ENCODE measurements at places on chromosomes 3 and 15.

DNA sequence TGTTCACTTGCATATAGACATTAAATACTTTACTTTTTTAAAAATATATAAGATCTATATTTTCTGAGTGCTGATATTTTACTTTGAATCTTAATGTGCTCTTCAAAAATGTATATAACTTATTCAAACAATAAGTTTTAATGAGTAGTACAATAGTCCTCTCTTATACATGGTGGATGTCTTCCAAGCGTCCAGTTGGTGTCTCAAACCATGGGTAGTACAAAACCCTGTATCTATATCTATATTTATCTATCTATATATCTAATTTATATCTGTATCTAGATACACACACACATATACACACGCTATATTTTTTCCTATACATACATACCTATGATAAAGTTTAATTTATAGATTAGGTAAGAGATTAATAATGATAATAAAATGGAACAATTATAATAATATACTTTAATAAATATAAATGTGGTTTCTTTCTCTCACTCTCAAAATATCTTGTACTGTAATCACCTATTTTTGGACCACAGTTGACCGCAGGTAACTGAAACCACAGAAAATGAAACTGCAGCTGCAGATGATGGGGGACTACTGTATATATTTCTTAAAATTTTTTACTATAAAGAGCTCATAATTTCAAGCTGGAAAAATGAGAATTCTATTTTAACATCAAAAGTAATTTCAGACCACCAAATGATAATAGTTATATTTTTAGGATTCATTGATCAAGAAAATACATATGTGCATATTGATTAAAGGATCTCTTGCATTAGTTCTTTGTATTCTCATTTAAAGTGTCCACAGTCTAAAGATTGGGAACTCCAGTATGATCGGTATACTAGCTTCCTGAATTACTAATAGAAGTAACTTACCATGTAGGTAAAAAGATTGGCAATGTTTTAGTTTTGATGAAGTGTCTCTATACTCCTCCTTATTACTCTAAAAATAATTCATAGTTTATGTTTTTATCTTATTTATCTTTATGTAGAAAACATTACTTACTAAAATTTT, 215.1 kb upstream of the MLF1 start:
- no peak for DNase-seq

GRCh38 chr3:177322881-177323280, 125.6 kb upstream of the TBL1XR1 start:
- DNase-seq = no peak

- DNase-seq = no peak
These were observed at the start of gene RBP2 for GRCh38 chr3:139476348-139476747. Gene RBP2 (minus strand): TSS chr3:139476516. CDS start chr3:139476459, 57 bp downstream.

DNA sequence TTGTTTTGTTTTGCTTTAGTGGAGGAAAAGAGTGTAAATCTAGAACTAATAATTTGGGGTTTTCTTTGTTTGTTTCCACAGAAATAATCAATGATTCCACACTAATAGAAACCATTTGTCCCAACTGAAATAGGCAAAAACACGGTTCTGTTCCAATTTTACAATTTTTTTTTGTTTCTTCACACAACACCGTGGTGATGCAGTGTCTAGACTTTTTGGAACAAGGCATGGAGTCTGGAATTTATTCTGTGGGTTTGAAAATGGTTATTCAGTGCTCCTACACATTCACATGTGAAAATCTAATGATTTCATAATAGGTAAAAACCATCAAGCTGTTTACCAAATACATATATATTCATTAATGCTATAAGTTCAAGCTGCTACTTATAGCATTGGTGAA, 629.0 kb upstream of the TGFBR2 start:
- no peak for DNase-seq

DNA sequence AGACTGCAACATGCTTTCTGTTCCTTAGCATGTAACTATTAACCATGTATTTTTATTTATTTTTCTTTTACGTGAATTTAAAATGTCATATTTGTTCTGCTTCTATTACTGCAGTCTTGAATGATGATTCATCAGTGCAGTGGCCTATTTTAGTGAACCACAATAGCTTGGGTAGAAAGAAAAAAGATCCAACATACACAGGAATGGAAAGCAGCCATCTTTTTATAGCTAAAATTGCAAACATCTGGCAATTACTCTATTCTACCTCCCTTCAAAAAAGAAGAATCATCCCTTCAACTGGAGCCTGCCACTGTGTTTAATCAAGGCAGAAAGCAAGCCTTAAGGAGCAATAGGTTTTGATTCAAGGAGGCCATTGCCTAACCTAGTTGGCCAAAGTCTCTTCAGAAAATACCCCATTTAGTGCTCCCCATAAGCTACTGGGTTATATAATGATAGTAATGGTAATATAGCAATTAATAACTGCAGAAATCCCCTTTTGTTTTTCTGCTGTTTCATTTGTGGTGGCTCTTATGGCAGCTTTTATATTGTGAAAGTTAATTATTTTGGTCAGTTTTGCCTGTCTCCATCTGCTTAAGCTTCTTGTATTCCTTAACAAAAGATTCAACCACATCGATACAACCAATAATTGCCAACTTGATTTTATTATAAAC, 267.3 kb downstream of the LPP start:
- no peak for DNase-seq

Data from NCI-H1694 treated with DMSO at 0.1 percent for 48 hours (cell line).